ENCODE measurements at places on chromosomes 13 and 19.

DNA sequence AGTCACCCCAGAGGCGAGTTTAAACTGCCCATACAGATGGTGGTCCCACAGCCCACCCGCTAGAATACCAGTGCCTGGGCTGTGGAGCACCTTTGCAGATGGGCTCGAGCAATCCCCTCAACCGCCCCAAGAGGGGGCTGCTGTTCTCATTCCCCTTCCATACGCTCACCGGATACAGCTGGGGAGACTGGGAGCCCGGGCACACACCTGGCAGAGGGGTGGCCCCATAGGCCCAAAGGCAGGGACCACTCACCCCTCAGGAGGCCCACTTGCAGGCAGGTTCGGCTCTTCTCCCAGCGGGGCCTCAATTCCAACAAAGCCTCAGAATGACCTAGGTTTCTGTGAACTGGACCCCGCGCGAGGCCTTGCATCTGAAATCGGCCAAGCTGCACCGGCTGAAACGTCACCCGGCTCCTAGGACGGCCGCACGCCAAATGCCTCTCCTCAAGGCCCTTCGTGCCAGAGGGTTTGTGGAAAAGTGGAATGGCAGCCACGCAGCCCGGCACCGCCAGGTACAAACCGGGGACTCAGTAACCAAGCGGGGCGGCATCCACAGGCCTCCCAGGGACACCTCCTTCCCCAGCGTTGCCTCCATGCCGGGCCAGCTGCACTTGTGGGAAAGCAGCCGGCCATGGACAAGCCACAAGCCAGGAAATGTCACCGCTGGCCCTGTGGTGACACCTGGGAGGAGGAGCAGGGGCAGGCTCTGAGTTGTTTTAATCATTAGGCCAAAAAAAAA is 18.7 kb downstream of the MLLT1 start:
- DNase-seq: no peak

- DNase-seq: no peak
Observed at GRCh38 chr19:7497292-7497691, 8.5 kb upstream of the PEX11G start.

DNA sequence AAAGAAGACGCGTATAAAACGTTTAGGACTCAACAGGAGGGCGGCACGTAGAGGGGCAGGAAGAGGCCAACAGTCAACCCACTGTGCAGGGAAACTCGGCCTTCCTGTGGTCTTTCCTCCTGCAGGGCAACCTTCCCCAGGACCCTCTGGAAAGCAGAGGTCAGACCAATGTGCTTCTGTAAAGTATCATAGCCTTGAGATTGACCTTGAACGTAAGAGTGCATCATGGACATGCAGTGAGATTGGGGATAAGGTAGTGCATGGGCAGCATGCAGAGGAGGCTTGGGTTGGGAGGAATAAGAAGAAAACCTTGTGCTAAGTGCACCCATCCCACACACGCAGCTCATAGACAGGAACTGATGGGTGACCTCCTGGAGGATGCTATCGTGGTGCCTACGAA is 34.0 kb upstream of the ZNF507 start:
- no peak for DNase-seq

DNA sequence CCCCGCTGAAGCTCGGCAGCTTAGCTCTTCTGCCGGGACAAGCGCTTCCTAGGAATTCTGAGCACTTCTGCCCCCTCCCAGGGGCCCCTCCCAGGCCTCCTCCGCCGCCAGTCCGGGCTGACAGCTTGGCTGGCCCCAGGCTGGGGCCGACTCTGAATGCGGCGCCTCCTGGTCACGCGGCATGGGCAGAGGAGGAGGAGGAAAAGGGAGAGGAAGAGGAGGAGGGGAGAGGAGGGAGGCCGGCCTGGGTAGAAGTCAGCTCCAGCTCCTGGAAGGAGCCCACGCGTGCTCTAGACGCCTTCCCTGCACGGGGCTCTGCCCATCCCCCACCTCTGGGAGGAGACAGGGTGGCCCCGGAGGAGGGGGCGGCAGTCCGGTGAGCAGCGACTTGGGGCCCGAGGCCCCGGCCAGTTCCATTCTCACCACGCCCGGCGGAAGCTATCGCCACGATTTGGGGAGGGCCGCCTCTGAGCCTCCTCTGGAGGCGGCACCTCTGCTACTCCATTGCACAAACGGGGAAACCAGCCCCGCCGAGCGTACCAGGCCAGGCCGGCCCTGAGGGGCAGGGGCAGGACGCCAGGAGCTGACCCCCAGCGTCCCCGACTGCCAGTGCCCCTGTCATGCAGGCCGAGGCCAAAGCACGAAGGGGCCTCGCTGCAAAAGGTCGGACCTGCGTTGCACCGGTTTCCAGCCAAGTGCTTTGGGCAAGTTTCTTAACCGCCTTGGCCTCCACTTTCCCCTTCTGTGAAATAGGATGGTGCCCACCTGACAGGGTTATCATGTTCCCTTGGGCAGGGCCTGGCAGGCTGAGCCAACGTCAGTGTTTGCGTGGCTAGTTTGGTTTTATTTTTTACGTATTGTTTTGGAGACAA is 31.6 kb downstream of the CCNE1 start:
- DNase-seq: no peak

DNA sequence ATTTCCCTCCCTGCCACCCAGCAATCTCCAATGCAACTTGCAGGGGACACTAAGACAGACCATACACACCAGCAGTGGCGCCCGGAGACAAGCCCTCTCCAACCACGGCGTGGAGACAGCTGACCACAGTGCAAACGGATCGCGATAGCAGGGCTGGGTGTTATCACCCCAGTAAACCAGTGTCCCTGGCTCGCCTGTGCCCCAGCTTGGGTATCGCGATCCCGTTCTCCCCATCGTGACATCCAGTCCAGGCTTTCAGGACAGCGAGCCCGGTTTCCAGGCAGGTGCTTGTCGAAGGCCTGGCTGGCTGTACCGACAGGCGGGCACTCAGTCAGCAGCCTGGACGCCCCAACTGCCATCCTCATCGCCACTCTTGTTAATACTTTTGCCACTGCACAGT is 20.7 kb upstream of the NANOS2 start:
- DNase-seq: no peak

- no peak for DNase-seq
Observed at GRCh38 chr19:10593148-10593547, 6.0 kb upstream of the AP1M2 start.

DNA sequence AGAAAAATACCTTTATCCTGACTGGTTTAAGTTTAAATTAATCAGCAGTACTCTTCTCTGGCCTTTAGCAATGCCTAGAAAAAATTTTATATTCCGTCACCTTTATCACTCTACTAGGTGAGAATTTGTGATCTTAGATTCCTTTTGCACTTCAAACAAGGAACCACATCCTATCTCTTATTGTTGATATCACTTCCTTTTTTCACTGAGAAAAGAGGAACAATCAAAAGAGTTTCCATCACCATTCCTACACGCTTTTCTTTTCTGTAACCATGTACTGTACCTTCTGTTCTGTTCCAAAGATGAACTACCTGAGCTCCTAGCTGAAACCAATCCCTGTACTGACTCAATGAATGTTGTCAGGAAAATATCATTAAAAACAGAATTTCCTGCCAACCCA is 1379.0 kb upstream of the MIR17HG start:
- DNase-seq: no peak

- no peak for DNase-seq
Observed at GRCh38 chr13:44425041-44425814, 51.6 kb downstream of the SERP2 start.

- DNase-seq: no peak
Observed at GRCh38 chr19:12695997-12696365, 450 bp downstream of the FBXW9 start.

- no peak for DNase-seq
Observed at GRCh38 chr13:54709546-54709945, 1680.9 kb downstream of the OLFM4 start.

DNA sequence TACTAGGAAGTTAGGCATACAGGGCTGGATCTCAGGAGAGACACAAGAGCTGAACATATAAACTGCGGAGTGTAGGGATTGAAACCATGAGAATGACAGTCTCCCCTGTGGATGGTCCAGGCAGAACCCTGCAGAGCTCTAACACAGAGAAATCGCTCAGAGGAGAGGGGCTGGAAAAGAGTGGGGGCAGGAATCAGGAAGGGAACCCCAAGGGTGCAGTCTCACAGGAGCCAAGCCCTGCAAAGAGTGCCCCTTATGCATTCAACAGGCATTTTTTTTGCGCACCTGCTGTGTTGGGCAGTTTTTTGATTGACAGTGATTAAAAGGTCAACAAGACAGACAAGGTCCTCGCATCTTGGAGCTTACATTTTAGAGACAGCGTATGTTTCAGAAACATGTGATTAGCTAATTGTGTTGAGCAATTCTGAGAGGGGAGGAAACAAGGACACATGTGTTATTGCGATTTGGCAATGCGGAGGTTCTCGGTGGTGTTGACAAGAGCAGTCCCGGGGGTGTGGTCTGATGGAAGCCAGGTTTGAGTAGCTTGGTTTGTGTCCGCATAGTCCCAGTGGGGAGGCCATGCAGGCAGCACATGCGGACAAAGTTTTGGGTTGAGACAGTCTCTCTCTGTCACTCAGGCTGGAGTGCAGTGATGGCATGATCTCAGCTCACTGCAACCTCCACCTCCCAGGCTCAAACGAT is 182.6 kb upstream of the IRS2 start:
- DNase-seq: no peak

GRCh38 chr19:41299046-41299754 is 10.8 kb upstream of the CCDC97 start:
- no peak for DNase-seq

- DNase-seq: peak; percentile 66
Observed at GRCh38 chr19:3275583-3276340, 51.3 kb downstream of the CELF5 start.

DNA sequence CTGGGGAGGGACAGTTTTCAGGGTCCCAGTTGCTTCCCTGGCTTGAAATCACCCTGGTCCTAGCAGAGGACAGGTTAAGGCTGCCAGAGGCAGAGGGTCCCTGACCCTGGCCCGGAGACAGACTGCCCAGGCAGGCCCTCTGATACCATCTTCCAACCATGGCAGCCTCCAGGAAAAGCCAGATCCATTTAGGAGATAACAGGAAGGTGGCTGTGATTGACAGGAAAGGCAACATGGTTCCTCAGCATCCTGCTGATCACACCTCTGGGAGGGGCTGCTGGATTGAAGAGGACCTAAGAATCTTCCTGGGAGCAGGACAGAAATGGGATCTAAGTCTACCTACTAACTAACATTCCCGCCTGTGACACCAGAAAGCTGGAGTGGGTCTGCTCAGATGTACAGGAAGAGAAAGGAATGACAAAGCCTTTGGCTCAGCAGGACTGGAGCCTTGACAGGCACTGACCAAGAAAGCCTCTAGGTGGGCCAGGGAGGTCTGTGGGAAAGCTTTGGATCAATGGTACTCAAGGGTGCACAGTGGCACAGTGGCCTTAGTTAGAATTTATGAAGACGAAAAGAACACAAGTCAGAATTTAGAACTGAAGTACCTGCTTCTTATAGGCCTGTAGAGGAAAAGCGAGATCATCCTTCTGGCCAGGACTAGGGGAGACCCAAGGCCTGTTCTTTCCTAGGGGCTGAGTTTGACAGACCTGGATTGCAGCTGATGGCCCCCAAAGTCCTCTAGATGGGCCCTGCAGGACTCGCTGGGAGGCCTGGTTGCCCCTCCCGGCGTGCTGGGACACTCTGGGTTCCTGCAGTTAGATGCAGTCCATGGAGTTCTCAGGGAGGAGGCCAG is 2.3 kb upstream of the PRKACA start:
- no peak for DNase-seq

DNA sequence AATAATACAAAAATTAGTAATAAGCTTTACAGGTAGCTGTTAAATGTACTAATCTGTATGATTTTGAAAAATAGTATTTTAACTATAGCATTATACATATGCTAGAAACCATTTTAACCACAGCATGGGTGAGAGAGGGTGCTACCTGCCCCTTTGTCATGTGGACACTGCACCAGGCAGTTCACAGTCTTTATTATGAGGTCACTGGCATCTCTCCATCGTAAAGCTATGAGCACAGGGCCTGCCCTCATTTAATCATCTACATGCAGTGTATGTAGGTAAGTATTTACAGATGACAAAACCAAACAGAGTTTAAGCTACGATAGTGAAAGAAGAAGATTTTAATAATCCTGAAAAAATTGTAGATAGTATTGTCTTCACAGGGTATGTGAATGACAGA is 21.7 kb downstream of the EDNRB start:
- DNase-seq: no peak

- DNase-seq: no peak
Observed at GRCh38 chr13:46593398-46593797, 40.4 kb downstream of the LRCH1 start.

- DNase-seq: no peak
Observed at GRCh38 chr19:49058562-49058961, 1.0 kb upstream of the CGB7 start.

DNA sequence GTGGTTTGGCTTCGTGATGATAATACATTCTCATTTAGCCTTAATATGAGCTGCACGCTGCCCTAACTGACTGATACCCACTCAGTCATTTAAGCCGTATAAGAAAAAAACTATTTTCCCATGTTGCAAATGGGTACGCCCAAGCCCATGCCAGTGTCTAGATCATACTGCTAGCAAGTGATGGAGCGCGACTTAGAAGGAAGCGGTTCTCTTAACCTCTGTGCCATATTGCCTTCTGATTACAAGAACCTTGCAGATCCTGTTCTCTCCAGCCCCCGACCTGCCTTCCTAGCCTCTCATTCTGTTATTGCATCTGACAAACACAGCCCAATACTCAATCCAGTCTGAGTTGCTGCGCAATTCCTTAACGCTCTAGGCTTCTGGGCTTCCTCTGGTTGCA is 603 bp downstream of the GPALPP1 start:
- no peak for DNase-seq

All from stimulated activated CD8-positive, alpha-beta memory T cell treated with anti-CD3 and anti-CD28 coated beads, Interleukin-15, amount 100 ng/mL, for 4 hours (primary cell).